Activated CD4-positive, alpha-beta T cell treated with anti-CD3 and anti-CD28 coated beads, Interleukin-2, amount 10 ng/mL, durations not matched to agents 24 days and 14 days (primary cell): ENCODE measurements at places on chromosomes 3 and 15. TPM values are rescaled to one million over a fixed set of nuclear protein-coding genes. Genes with fewer than 3 reads are reported as not detected.

Gene ASB14
- not detected in 2 replicates for total RNA-seq

DNA sequence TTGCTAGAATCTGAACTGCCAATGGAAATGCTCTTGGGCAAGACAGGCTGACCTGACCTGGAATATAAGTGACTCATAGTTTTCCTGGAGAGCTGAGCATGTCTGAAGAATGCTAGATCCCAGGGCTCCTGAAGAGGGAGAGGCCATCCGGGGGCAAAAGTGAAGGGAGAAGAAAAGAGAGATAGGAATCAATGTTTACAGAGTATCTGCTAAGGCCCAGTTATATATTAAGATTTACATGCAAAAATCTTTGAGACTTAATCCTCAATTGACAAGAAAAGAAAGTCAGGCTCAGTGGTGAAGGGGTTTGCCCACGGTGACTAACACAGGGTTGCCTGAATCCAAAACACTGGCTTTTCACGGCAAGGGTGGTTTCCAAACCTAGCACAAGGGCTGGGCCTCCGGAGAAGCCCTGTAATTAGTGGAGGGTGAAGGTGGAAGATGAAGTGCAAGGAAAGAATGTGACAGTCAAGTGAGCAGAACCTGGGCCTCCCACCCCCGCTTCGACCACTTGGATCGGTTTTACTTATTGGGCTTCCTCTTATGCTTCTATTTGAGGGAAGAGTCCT, 91.7 kb upstream of the FGF12 start:
- peak; percentile 86 for DNase-seq

Gene TRPM1
- not detected in 2 replicates for total RNA-seq

Gene SERPINI1
- 0.49 and 0.57 TPM in 2 replicates for total RNA-seq

GRCh38 chr15:99537344-99537743, 28.4 kb upstream of the MEF2A start:
- DNase-seq, result no peak

- DNase-seq, result peak; percentile 72
Observed at GRCh38 chr3:72657666-72658065, 190.6 kb downstream of the SHQ1 start.

- no peak for DNase-seq
Observed at GRCh38 chr3:103388214-103388613, 953.4 kb downstream of the ZPLD1 start.
